ENCODE measurements at places on chromosomes 11 and 22.

- DNase-seq, result no peak
Observed at GRCh38 chr11:55658608-55659007, 3.4 kb upstream of the OR4C6 start.

DNA sequence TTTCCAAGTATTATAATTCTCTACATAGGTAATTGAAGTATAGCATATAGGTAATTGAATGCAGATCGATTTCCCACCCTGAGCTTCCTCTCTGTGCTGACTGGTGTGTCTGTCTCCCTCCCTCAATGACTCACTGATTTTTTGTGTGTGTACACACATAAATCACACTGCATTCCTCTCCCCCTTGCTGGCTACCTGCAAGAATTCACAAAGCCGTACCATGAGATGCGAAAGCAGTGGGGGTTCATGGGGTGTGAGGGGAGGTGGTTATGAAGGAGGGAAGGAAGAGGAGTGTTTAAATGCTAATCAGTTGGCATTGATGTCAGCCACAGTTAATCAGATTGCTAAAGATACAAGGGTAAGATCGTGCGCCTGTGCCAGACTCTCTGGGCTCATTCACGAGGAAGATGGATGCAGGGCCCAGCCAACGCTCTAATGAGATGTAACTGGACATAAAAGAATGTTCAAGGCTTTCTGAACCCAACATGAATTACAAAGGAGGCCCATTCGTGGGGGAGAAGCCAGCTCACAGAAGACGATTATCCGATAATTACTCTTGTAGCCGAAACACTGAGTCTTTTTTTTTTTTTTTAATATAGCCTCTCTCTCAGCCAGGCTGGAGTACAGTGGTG, 107.4 kb downstream of the SEZ6L start:
- DNase-seq, result no peak

GRCh38 chr11:10413268-10413667, 41.8 kb upstream of the AMPD3 start:
- peak; percentile 86 for DNase-seq

DNA sequence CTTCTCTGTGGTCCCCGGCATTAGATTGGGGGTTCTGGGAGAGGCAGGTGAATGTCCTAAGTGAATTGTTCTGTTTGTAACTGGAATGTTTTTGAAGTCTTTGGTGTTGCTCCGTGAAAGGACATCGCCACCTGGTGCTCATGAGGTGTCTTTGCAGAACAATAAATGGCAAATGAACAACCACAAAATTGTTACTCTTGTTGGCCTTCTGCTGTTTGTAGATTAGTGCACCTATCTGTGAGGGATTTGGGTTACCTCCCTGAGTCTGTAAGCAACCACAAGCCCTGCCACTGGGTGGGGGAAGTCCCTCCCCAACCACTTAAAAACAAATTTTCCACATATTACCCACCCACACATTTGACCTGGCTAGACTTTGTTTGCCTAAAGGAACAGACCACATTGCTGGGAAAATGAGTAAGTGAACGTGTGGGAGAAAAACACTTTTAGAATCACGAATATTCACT, 4.7 kb downstream of the MPEG1 start:
- peak; percentile 78 for DNase-seq

DNA sequence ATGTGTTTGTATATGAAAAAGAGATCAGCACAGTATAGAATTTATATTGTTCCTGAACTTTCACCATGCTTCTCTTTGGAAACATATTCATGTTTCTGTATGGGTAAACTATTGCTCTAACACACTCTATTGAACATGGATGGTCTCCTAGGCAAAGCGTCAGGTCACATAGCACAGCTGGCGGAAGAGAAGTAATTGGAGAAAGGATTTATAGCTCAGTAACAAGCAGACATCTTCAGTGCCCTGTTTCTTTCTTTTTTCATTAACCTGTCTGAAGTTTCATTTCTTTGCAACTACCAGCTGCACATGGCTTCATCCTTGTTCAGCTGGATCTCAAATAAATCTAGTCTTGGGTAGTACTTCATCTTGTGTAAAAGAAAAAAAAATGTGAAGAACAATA, 84.4 kb upstream of the TRPC6 start:
- no peak for DNase-seq

All from hematopoietic multipotent progenitor cell treated with erythropoietin and hydrocortisone succinate and interleukin-3 and kit ligand, for 4 days (in vitro differentiated cells).